ENCODE measurements at places on chromosomes 1 and 21.
A peak's percentile ranks its signal among the peaks of the same experiment; 100 is the strongest.

GRCh38 chr1:234476172-234476571 lies 2.8 kb downstream of the TARBP1 start:
- no peak for DNase-seq

GRCh38 chr1:45305231-45305630 lies 21.5 kb upstream of the HPDL start:
- DNase-seq: no peak

GRCh38 chr1:167668108-167668507 lies 38.1 kb downstream of the RCSD1 start:
- no peak for DNase-seq

DNA sequence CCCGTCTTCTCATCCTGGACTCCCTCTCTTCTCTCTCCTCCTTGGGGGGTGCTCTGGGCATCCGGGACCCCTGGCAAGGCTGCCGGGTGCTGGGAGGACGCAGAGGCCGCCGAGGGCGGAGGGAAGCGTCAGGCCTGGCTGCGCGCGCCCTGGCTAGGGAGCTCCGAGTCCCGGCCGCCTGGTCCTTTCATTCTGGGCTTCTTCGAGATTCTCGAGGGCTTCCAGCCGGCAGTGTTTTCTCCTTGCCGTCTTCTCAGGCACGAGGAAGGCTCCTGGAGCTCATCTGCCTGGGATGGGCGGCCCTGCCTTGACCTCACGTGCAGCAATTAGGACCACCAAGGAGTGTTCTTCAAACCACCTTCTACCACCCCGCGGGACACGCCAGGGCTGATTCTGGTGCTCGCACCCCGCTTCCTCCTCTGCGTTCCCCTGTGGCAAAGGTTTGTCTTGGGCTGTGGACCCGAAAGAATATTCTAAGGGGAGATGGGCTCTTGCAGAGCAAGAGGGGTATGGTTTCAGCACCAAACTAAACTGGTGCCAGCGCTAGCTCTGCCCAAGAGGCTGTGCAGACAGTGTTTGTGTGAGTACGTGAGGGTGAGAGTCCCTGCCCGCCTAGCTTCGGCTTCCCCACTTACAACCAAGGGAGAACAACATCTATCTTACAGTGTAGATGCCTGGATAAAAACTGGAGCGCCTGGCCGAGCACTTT lies 36.5 kb downstream of the PIK3CD start:
- DNase-seq: no peak

DNA sequence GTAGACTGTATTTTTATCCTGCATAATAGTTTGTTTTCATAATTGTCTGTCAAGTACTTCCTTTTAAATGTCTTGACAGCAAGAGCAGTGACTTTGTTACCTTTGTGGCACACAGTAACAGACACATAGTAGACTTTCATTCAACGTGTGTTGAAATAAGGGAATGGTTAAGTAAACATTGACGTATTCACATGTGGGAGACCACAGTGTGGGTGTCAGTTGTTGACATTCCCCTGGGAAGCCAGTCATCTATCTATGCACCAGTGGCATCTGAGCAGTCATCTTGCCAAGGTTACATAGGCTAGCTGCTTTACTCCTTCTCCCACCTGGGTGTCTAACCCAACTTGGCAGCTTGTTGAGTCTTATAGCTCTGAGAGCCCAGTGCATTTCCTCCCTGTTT lies 1.4 kb upstream of the NUP133 start:
- DNase-seq: no peak

DNA sequence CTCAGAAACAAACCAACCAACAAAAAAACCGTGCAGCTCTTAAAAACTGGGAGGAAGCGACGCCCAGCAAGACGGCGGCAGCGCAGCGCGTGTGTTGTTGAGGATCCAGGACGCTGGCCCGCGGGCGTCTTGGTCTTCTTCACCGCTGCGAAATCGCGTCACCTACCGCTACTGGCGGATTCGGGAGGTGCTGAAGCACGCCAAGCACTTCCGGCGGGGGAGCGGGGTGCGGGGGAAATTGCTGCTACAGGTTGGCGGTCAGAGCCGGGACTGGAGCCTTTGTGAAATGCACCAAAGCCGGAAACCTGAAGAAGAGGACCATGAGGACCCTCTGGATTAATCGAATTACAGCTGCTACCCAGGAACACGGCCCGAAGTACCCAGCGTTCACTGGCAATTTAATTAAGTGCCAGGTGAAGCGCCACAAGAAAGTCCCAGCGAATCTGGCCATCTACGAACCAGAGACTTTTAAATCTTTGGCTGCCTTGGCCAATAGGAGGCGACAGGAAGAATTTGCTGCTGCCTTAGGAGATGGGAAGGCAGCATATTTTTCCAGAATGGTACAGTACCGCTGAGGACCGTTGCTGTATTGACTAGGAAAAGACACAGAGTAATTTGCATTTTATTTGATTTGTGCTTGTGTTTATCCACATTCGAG lies 11.9 kb upstream of the RIPPLY3 start:
- DNase-seq: no peak

DNA sequence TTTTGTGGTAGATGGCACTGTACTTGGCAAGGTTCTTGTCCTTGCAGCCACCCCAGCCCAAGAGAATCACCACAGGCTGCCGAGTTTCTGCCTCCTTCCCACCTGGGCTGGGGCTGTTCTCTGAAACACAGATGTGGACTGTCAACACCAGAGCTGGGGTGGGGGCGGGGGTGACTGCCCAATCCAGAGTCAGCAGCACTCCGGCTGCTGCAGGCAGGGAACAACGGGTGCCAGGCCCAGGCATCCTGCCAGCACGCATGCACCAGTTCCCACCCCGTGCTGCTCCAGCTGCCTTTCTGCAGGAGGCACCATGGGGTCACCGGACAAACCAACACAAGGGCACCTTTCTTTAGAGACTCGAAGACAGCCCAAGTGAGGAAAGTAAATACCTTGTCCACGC lies 14.1 kb downstream of the TMEM53 start:
- peak; percentile 63 for DNase-seq

DNA sequence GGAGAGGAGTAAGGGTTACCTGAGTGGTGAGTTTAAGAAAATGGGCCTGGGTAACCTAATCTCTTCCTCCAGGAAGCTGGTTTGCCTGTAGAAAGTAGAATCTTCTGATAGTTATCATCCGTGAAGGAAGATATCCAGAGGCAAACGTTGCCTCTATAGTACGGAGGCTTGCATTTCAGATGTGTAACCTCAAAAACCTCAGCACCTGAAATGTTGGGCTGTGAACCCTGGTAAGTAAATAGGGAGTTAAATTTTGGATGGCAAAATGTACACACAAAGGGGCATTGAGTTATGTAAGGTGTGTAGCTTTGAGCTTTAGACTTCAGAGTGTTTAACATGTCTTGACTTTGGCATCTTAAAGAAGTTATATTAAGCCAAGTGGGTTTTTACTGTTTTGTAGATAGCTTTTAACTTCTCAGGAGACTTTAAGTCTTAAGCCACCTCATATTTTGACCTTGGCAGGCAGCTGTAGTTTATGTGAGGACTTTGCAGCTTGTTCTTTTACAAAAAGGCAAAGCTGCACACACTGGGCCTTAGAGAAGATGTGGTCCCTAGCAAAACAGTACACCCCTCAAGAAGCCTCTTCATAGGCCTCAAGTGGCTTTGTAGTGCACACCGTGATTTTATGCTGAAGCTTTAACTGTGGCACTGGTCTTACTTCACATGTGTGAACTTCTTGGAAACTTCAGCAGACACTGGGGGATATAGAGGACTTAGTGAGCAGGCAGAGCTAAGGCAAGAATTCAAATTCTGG lies 83.4 kb downstream of the SNRPE start:
- no peak for DNase-seq

GRCh38 chr1:29743931-29744330 lies 507.6 kb downstream of the PTPRU start:
- no peak for DNase-seq

DNA sequence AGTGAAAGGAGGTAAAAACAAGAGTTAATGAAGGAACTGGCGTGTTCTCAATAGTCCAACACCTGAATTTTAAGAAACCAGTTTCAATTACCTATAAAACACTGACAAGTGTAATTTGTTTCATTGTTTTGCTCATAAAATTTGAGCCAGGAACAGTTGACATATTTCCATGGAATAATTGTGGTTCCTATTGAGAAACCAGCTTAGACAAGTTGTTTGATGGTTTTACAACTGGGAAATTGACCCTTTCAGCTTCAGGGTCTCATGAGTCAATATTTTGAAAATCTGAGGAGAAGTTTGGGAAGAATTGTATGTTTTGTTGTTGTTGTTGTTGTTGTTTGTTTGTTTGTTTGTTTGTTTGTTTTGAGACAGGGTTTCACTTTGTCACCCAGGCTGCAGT lies 69.1 kb upstream of the GADD45A start:
- no peak for DNase-seq

- no peak for DNase-seq
Observed at GRCh38 chr1:7516341-7516740, 254.8 kb upstream of the VAMP3 start.
